Daoy (cell line): ENCODE measurements at places on chromosomes 4 and X. TPM values are rescaled to one million over a fixed set of nuclear protein-coding genes. Genes with fewer than 3 reads are reported as not detected.

- no peak for DNase-seq
These were observed 82.6 kb downstream of the ABLIM2 start for GRCh38 chr4:8076023-8076422.

Gene S100P
- total RNA-seq: not detected in 2 replicates

GRCh38 chr4:15704129-15704528, 1.3 kb downstream of the BST1 start:
- no peak for DNase-seq

DNA sequence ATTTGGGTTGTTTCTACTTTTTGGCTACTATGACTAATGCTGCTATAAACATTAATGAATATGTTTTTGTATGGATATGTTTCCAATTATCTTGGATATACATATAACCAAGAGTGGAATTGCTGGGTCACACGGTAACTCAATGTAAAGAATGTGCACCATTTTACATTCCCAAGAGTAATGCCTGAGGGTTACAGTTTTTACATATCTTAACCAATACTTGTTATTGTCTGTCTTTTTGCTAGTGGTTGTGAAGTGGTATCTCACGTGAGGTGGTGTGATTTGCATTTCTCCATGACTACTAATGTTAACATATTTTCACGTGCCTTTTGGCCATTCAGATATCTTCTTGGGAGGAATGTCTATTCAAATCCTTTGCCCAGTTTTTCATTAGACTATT, 200.3 kb upstream of the MAB21L2 start:
- DNase-seq: no peak

GRCh38 chr4:3860061-3860912, 94.1 kb downstream of the ADRA2C start:
- DNase-seq: no peak

- no peak for DNase-seq
These were observed 32.2 kb downstream of the TBC1D14 start for GRCh38 chr4:6941796-6942195.

Gene DCX
- not detected in 2 replicates for total RNA-seq

DNA sequence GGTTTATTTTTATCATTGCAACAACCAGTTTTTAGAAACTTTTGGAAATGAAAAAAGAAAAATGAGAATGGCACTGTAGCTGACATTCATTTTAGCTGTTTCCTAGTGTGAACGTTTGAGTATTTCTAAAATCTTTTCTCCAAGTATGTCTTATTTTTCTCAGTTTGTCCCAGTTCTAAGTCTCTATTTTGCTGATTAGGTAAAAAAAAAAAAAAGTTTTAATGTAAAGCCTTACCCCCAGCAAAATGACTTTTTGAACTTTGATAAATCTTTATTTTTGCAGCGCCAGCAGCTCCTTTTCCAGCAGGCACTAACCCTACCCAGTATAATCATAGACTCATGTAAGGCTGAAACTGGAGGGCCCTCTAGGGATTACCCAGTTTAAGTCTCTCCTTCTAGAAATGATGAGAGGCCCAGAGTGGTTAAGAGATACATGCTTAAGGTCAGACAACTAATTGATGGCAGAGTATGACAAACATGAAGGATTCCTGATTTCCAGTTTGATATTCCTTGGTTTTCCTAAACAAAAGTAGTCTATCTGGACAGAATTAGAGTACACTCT, 84.3 kb upstream of the SLC4A4 start:
- no peak for DNase-seq

Gene SSX3
- 1.1 TPM in 1 of 2 replicates, not detected in the other for total RNA-seq

DNA sequence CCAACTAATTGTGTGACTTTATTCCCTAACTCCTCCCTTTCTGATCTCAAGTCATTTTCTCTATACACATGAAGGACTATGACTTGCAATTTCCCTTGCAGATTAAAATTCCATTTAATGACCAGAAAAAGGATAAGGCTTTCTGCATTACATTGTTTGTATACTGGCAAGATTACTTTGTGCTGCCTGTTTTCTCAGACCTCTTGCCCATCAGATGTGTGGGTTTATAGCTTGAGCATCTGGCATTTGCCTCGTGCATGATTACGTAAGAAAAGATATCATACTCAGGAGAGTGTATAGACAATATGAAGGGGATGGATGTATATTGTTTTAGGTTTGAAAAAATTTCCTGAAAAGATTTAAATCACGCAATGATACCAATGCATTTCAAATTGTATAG, 593.8 kb upstream of the SLIT2 start:
- no peak for DNase-seq

- no peak for DNase-seq
These were observed 519.1 kb downstream of the IQCM start for GRCh38 chr4:149296503-149296902.

- no peak for DNase-seq
These were observed 137.4 kb downstream of the DKK2 start for GRCh38 chr4:106898621-106899230.

Gene METTL14
- 10.2 and 22.0 TPM in 2 replicates for total RNA-seq

Gene METAP1
- total RNA-seq: 34.9 and 54.3 TPM in 2 replicates

Gene AFM
- not detected in 2 replicates for total RNA-seq

DNA sequence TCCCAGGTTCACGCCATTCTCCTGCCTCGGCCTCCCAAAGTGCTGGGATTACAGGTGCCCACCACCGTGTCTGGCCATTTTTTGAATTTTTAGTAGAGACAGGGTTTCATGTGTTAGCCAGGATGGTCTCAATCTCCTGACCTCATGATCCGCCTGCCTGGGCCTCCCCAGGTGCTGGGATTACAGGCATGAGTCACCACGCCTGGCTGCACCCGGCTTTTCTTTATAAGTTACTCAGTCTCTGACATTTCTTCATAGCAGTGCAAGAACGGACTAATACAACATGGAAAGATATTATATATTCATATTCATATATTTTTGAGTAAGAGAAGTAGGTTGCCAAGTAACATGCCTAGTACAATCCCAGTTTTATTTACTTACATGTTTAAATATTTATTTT, 22.9 kb downstream of the SHROOM3 start:
- DNase-seq: peak; percentile 27

Gene TNIP3
- 0.06 and 1.6 TPM in 2 replicates for total RNA-seq

DNA sequence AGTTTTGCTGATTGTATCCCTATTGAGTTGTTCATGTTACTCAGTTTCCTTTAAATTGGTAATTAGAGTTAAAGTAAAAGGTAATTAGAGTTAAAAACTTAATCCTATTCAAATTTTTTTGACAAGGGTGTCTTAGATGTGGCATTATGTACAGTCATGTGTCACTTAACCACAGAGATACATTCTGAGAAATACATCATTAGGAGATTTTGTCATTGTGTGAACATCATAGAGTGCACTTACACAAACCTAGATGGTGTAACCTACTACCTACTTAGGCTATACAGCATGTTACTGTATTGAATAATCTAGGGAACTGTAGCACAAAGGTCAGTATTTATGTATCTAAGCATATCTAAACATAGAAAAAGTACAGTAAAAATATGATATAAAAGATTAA, 39.2 kb downstream of the BEX3 start:
- DNase-seq: no peak

GRCh38 chr4:181659202-181659601, 584.0 kb upstream of the TENM3 start:
- peak; percentile 27 for DNase-seq

DNA sequence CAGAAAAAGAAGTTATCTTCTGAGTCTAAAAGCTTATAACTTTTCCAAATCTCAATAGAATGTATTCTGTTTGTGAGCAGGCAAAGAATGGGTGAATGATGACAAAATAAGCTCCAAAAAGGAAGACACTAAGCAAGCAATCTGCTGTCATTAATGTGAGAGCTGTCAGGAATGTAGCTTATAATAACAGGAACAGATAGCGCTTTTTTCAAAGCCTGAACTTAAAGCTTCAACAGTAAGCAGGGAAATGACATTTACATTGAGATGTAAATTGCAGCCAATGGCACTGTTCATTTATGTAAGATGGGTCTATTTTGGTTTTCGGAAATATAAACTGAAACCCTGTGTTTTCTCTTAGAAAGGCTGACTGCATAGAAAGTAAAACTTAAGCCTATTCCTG, 1005.9 kb downstream of the PDHA2 start:
- DNase-seq: no peak

Gene HSD17B13
- total RNA-seq: not detected in 2 replicates

DNA sequence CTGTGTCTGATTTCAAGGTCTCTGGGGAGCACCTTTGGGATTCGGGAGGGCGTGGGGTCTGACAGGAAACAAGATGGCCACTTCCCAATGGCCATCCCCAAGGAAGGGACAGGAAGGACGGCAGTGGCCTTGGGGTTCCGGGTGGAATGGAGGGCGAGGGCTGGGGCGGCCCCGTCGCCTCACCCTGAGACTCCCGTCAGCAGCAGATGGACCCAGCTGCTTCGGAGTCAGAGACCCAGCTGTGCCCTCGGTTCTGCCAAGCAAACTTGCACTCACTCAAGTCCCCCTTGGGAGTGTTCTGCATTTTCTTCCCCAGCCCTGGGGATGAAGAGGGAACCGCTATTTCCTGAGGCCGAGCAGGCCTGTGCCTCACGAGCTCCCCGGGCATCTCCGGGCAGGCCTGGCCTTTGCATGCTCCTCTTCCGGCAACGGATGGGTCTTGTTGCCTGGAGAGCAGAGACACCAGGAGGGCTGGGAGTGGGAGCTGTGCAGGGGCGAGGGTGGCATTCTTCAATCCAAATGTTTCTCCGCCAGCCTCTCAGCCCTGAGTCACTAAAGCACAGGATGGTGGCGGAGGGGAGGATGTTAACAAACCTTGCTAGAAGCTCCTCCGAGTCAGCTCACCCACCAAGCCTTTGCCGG, 6.8 kb upstream of the DUSP9 start:
- DNase-seq: no peak

Gene MAGEC3
- total RNA-seq: not detected in 2 replicates

- no peak for DNase-seq
These were observed 77.1 kb upstream of the EGFL6 start for GRCh38 chrX:13492286-13492685.
